Astrocyte of the spinal cord (primary cell): ENCODE measurements at places on chromosomes 5 and 9.
A peak's percentile ranks its signal among the peaks of the same experiment; 100 is the strongest.

GRCh38 chr5:124103671-124104070 lies 591.7 kb downstream of the CSNK1G3 start:
- DNase-seq, result peak; percentile 23

- no peak for DNase-seq
These were observed 120.7 kb upstream of the APC start for GRCh38 chr5:112616812-112617547.

GRCh38 chr5:113020461-113021273 lies 44.1 kb downstream of the DCP2 start:
- peak; percentile 80 for DNase-seq

DNA sequence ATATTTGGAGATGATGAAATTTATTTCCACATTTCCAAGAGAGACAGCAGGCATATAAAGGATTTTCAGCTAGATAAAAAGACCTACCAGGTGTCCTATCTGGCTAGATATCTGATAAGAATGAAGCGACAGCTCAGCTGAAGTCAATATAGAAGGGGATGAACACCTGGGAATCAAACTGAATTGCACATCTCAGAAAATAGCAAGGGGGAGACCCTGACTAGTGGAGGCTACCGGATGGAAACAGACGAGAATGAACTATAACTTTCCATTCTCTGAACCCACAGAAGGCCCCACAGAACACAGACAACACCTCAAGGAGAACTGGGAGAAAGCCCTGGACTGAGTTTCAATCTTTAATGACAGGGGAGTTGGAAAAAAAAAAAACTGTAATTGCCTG lies 51.1 kb downstream of the CPLANE1 start:
- DNase-seq, result peak; percentile 13

GRCh38 chr5:115657125-115657880 lies 31.5 kb upstream of the TMED7 start:
- no peak for DNase-seq

DNA sequence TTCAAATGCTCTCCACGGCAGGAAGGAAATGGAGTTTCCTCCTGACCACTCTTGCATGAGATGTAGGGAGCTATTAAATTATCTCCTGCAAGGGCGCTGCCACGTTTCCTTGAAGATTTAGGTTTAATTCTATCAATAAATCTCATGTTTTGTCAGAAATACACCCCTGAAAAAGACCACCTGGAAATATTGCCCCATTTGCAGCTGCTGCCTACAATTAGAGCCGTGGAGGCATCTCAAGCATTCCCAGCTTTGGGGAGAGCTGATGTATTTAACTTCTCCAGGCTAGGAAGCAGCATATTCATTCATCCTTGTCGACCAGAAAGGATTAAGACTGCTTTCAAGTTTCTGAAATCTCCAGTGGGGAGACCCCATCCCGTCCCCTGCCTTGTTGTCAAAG lies 40.5 kb downstream of the CCNJL start:
- no peak for DNase-seq

DNA sequence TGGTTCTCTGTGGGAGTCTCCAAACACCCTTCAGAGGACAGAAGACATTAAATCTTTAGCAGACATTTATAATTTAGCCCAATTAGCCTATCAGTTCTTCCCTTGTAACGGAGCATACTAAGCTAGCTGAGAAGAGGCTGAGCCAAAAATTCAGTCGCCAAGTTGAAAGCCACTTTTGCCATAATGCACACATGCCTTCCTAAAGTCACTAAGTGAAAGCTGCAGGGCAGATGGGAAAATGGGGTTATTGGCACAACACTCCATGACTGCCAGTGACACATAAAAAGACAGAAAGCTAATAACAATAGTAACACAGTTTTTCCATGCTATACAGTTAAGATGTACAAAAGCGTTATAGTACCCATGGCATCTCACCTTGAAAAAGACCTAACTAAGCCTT lies 176.2 kb downstream of the DIRAS2 start:
- no peak for DNase-seq

DNA sequence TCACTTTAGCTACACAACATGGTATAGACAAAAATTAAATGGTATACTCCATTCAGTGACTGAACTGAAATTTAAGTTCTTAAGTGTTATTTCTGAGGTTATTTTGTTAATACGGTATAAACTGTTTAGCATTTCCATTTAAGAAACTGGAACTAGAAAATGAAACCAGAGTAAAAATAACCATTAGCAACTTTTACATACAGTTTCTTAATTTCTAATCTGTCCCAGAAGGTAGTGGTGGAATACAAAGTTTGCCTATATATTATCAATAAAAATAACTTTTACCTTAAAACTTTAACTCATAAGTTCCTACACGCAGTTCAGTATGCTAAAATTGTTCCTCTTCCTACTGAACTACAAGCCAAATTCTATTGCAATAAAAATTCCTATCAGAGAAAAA lies 10.3 kb downstream of the GOLPH3 start:
- DNase-seq, result no peak

DNA sequence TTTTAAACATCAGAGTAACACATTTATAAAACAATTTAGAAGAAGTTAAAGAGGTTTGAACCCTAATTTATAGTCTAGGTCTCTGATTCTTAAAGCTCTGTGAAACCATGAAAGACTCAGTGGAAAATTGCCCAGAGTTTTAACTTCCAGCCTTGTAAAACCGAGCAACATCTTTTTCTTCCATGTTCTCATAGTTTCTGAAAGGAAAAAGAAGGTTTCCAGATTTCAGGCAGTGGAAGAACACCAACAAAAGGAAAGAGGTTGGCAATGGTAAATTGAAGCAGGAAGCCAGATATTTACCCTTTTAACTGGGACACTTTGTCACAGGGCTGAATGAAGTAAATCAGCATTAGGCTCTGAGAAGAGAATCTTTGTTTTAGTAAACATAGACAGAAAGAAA lies 1999.3 kb downstream of the MAT2B start:
- no peak for DNase-seq

- DNase-seq, result no peak
These were observed 41.5 kb upstream of the GDNF start for GRCh38 chr5:37881359-37881758.
